ENCODE measurements at places on chromosomes 7 and 10. TPM values are rescaled to one million over a fixed set of nuclear protein-coding genes. Genes with fewer than 3 reads are reported as not detected.

Gene ZNF92
- 0.90 TPM for polyA plus RNA-seq

Gene AGAP4
- 11.4 TPM for polyA plus RNA-seq

Gene PRKG1
- polyA plus RNA-seq: 0.03 TPM

Gene CTNNA3
- polyA plus RNA-seq: not detected

Measured in endothelial cell of umbilical vein (primary cell).